ENCODE measurements at places on chromosomes 5 and 9. TPM values are rescaled to one million over a fixed set of nuclear protein-coding genes. Genes with fewer than 3 reads are reported as not detected.

LRRC8A gene
- polyA plus RNA-seq = 19.5 TPM

JAKMIP2 gene
- 2.0 TPM for polyA plus RNA-seq

DNA sequence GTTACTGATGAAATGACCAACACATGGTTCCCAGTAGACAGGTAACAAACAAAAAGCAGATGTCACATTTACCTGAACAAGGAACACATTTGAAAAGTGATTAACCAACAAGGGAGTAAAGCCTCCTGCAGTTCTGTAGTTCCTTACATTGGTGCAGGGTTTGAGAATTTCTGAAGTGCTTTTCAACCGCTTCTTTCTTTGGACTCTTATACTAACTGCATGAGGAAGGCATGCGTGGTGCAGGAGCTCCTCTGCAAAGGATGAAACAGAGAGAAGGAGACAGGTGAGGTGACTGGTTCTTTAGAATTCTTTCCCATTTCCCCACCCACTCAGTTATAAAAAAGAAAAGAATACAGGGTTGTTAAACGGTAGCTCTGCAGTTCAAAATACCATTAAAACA lies 4.6 kb upstream of the IL9 start:
- no peak for DNase-seq

GLE1 gene
- polyA plus RNA-seq = 20.3 TPM

DNA sequence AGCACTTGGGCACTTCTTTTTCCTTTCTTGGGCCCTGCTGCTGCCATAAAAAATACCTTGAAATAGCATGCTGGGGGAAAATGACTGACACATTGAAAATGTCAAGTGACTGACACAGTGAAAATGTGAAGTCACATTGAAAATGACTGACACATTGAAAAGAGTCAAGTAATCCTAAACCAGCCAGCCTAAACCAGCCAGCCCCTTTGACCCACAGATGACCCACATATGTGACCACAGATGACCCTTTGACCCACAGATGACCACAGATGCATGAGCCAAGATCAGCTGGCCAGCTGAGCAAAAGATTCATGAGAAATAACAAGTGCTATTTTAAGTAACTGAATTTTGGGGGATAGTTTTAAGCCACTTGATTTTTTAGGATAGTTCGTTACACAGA lies 97.8 kb upstream of the SLC28A3 start:
- DNase-seq = no peak

DNA sequence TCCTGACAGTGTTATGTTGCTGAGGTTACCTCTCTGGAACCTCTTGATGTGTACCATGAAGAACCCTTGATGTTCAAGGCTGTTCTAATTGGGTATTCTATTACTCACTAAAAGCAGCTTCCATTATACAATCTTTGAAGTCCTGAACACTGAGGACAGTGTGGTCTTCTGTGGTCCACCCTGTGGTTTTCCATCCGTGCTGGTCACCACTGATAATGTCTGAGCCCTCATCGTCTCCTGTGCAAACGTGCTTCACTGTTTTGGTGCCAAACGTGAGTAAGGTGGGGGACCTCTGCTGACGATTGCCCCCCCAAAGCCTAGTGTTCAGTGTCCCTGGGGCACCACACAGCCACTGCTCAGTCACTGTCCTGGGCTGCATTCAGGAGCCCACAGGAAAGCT lies 259.7 kb upstream of the ANKRD55 start:
- no peak for DNase-seq

Measured in muscle of leg (tissue), 16 donors.